ENCODE measurements at places on chromosomes 11 and 22. TPM values are rescaled to one million over a fixed set of nuclear protein-coding genes. Genes with fewer than 3 reads are reported as not detected.

- H3K4me1 ChIP-seq, result no peaks in the 10 kb centered on the region
- H3K27me3 ChIP-seq, result no peaks in the 10 kb centered on the region
- no peak overlapping the region for H3K27ac ChIP-seq
- H3K4me3 ChIP-seq, result no peak overlapping the region
- no peak for DNase-seq
These were observed 64.2 kb downstream of the CACNA1I start for GRCh38 chr22:39634530-39635405.

DNA sequence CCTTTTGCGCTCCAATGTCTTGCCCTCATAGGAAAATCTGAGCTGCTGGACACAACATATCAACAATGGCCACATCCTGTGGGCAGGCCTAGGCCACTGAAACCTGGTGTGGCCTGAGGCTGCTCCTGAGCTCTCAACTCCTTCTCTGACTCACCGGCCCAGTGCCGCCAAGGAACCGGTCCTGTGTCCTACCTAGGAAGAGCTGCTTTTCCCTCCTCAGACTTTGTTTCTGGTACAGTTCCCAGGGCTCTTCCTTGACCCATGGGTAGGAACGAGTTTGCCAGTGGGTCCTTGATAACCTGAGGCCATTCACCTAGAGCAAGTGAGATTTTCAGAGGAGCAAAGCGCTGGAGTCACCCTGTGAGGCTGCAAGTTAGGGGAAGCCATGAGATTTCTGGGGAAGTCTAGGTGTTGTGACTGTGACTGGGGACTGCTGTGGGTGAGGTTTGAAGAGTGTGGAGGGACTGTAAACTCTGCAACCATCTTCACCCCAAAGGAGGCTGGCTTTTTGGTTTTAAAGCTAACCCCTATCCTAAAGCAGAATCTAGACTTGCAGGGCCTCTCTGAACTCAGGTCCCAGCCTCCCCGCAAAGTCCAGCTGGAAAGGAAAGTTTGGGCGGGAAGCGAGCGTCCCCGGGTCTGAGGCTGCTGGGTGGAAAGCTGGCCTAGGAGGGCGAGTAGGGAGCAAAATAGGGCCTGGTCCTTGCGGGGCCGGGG is 12.0 kb upstream of the PAX6 start:
- peaks cover 97% of the 10 kb centered on the region for H3K27me3 ChIP-seq
- DNase-seq, result peak; percentile 40
- no peaks in the 10 kb centered on the region for H3K36me3 ChIP-seq
- H3K4me3 ChIP-seq, result peak overlapping the region; percentile 13

DNA sequence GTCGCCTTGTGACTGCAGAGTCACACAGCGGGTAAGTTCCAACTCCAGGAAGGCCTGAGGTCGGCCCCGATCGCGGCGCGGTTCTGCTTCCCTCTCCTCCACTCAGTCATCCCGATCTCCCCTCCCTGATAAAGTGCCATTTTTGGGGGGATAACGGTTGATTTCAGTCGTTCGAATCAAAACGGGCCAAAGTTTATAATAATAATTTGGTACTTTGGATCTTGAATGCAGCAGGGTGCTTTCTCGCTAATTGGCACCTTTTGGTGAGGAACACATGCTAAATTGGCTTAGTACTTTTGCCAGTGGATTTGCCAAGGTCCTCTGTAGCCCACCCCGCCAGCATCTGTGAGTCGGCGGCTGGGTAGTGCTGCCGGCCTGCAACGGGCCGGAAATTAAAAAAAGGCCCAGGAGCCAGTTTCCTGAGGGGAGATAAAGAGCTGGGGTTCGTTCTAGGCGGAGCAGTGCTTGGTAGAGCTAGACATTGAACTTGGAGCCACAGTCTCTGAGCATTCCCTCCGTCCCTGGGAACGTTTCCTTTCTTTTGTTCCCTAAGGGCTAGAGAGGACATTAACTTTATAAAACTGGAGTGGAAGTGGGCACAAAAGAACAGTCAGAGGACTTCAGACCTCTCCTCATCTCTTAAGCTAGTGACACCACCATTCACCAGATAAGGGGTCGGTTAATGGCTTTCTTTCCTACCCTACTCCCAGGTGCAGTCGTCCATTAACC is 997 bp downstream of the UBE2L3 start:
- DNase-seq, result peak; percentile 50
- peak overlapping the region; percentile 83 for H3K4me3 ChIP-seq
- H3K4me1 ChIP-seq, result peaks cover 32% of the 10 kb centered on the region
- peaks cover 3% of the 10 kb centered on the region for H3K36me3 ChIP-seq
- no peaks in the 10 kb centered on the region for H3K27me3 ChIP-seq

DNA sequence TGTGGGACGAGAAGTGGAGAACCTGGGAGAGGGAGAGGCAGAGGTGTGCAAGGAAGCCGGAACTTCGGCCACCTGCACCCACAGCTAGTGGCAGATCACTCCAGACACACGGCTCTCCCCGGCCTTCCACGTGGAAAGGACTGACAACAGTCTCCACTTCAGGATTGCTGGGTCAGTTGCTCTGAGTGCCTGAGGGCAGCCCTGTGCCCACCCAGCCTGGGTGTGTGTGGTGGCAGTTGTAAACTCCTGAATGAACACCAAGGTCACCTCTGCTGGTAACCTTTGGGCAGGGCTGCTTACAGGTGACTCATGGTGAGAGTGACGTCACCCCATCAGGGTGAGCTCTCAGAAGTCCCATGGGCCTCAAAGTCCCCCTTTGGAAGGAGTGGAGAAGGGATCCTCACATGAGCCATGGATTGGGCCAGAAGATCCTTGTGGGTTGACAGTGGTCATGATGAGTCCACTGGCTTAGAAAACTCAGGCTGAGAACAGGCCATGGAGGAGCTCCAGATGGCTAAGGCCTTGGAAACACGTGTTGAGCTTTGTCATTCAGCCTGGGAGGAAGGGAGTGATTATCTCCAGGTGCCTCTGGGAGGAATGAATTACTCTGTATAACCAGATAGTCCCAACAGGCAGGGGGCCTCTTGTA is 71.3 kb downstream of the BCR start:
- H3K27ac ChIP-seq, result no peak overlapping the region
- H3K27me3 ChIP-seq, result no peaks in the 10 kb centered on the region
- H3K4me3 ChIP-seq, result no peak overlapping the region

GRCh38 chr11:126012852-126013251 is 49.8 kb downstream of the CDON start:
- no peak for DNase-seq
- H3K27ac ChIP-seq, result no peak overlapping the region
- H3K4me3 ChIP-seq, result no peak overlapping the region

DNA sequence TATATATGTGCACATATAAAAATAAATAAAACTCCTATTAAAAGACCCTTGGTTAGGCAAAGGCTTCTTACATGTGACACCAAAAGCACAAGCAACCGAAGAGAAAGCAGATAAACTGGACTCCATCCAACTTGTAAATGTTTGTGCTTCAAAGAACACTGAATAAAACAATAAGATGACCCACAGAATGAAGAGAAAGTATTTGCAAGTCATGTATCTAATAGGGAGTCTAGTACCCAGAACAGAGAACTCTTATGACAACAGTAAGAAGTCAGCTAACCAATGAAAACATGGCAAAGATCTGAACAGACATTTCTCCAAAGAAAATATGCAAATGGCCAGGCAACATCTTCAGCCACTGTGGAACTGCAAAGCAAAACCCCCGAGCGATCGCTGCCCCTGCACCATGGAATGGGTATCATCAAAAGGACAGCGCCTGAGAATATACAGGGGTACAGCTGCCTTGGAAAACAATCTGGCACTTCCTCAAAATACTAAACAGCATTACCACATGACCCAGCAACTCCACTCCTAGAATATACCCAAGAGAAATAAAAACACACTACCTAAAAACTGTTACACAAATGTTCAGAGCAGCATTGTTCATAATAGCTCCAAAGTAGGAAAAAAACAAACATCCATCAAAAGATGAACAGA is 17.2 kb downstream of the BRD1 start:
- no peaks in the 10 kb centered on the region for H3K4me1 ChIP-seq
- no peak for DNase-seq
- no peaks in the 10 kb centered on the region for H3K36me3 ChIP-seq
- no peak overlapping the region for H3K4me3 ChIP-seq
- no peak overlapping the region for H3K27ac ChIP-seq

Gene KDM4D
- 2.6 TPM for total RNA-seq

Gene C11orf42
- total RNA-seq, result not detected
